ENCODE measurements at places on chromosomes 5 and 9. TPM values are rescaled to one million over a fixed set of nuclear protein-coding genes. Genes with fewer than 3 reads are reported as not detected.
A peak's percentile ranks its signal among the peaks of the same experiment; 100 is the strongest.

DNA sequence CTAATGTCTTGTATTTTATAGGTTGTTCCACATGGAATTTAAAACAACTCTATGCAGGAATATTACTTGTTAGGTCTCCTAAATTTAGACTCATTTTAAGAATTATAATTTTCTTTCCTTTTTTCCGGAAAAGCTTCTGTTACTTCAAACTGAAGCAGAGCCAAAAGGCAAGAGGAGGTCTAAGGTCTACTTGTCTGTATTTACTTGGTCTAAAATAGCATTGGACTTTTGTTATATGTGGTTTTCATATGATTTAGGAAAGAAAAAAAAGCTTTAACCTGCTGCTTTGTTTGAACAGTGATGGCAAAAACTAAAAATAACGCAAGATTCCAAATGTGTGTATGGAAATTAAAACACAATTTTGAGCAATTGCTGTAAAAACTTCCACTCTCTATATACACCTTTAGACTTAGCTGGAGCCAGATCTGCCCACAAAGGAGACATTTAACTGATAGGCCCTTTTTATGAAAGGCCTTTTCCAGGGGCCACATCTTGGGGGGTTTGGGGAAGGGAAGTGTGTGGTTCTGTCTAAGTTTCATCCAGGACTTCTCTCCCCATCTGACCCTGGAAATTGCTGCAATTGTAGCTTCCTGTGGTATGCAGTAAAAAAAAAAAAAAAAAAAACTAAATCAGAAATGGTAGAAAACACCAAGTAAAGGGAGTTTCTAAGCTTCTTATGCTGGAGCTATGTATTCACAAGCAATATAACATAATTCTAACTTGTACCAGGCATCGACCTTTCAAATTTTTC is 307.7 kb upstream of the MEF2C start:
- no peak for DNase-seq

- no peak for DNase-seq
Observed at GRCh38 chr9:12812710-12813109, 37.9 kb downstream of the LURAP1L start.

DNA sequence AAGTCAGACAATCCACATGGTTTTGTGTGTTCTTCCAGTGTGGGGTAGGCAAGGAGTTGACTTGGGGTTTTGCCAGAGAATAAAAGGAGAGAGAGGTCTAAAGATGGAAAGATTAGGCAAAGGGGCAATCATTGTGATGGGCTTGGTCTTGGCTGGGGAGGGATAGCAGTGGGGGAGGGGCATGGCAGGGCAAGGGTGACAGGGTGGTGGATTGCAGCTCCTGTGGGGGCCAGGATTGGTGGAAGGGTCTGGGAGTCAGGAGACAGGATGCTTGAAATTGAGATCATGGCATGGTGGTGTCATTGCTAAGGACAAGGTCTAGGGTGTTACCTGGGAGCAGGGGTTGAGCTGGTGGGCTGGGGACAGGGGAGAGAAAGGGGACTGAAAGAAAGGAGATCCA is 57.6 kb downstream of the ZNF618 start:
- no peak for DNase-seq

- DNase-seq, result no peak
Observed at GRCh38 chr9:127189628-127190027, 67.2 kb upstream of the ANGPTL2 start.

- DNase-seq, result no peak
Observed at GRCh38 chr5:74109344-74109743, 483.3 kb downstream of the ARHGEF28 start.

GRCh38 chr5:96660971-96661854 is 963 bp upstream of the CAST start:
- DNase-seq, result peak; percentile 61

- no peak for DNase-seq
Observed at GRCh38 chr5:157689942-157690689, 18.8 kb downstream of the C5orf52 start.

DNA sequence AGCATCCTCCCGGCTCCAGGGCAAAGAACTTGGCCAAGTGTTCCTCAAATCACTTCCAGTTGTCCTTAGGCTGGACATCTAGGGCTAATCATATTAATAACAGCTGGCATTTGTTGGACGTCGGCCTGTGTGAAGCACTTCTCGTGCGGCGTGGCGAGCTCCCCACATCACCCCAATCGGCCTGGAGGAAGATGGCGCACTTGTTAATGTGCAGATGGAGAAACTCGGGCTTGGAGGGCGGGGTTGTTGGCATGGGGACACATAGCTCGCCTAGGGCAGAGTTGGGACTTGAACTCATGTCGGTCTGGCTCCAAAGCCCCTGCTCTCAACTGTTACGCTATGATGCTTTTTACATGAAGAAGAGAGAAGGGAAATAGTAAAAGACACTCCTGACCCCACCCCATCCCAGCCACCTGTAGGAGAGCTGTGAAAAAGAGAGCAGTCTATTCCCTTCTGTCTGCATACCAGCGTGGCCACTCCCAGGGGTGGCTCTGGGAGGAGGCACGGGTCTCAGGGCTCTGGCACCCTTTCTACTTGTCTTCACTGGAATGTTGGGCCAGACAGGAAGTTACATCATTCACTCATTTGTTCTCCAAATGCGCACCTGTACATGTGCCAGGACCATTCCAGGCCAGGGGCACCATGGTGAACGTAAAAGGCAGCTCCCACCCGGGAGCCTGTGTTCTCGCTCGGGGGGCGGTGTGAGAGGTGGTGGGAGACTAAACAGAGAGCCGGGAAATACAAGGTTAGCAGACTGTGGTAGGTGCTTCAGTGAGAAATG is 12.8 kb upstream of the NUP214 start:
- DNase-seq, result no peak

- DNase-seq, result no peak
Observed at GRCh38 chr9:37820142-37820541, 19.5 kb downstream of the DCAF10 start.

- DNase-seq, result no peak
Observed at GRCh38 chr9:114258218-114258617, 64.7 kb upstream of the ORM1 start.

DNA sequence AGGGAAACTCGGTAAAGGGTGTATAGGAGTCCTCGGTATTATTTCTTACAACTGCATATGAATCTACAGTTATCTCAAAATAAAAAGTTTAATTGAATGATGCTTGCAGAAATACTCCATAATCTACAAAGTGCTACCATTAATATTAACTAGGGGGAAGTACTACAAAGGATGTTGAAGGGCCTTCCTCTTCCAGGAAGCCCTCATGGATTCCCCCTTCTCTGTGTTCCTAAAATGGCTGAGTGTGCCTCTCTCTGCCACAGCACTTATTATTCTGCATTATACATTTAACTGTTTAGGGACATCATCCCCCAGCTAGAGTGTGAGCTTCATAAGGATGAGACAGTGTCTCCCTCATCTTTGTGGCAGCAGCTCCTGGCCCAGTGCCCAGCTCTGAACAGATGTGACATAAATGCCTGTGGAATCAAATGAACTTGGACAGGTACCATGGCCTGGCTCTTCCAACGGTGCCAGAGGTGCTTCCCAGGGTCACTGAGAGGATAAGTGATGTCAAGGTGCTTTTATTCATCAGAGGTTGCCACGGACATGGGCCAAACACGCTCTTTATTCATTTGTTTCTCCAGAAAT is 99.5 kb downstream of the PAX5 start:
- DNase-seq, result no peak

GRCh38 chr9:131393622-131394463 is at the start of gene PRRC2B:
Gene PRRC2B (plus strand): TSS chr9:131394086. CDS start chr9:131430145, 36,059 bp downstream.
- peak; percentile 62 for DNase-seq

GRCh38 chr9:78871452-78872331 is 574.8 kb downstream of the PSAT1 start:
- peak; percentile 95 for DNase-seq

GRCh38 chr5:96610747-96611146 is 51.4 kb upstream of the CAST start:
- no peak for DNase-seq

DNA sequence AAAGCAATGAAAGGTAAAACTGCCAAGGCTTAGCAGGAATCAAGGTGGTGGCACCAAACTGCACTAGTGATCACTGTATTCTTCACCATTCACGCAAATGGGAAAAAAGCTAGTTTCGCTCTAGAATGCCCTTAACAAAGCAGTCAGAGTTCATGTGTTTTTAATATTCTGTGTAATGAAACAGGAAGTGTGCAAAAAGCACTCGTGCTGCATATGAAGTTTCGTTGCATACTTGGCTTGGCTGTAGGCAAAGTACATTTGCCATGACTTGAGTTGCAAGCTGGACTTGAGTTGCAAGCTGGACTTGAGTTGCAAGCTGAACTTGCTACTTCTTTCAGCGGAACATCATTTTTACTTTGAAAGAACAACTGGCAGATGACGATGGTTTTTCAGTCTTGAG is 55.4 kb downstream of the FOXI1 start:
- no peak for DNase-seq

DNA sequence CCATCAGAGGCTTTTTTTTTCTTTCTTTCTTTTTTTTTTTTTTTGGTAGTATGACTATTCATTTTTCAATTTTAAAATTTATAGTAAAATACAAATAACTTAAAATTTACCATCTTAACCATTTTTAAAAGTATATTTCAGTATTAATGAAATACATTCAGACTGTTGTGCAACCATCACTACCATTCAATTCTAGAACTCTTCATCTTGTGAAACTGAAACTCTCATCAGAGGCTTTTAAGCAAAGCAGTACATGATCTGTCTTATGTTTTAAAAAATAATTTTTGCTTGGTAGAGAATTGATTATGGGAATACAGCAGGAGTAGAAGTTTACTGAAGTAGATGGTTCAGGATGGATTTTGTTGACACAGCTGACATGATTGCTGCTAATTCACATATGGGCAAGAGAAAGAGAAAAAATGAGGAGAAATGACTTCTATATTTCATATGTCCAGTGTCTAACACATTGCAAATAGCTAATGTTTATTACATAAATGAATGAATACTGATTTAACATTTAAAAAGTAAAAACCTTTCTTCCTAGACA is 13.4 kb downstream of the ELOVL7 start:
- DNase-seq, result no peak

- no peak for DNase-seq
Observed at GRCh38 chr5:83662558-83662957, 58.1 kb downstream of the HAPLN1 start.

DNA sequence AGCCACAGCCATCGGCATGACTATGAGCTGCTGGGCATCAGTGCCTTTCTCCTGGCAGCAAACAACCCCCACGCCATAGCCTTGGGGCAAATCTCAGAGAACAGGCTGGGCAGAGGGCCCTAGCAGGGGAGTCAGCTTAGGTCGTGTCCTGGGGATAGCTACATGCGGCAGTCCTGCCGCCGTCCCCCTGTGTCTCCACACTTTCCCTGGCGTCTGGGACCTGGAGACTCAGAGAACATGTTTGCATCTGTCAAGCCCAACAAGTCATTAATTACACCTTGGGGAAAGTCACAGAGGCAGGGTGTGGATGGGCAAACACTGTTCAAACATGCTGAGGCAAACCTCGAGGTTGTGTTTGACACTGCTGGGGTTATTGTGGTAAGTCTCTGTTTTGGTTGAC is 123.6 kb downstream of the C5orf15 start:
- DNase-seq, result no peak

- no peak for DNase-seq
Observed at GRCh38 chr9:90167914-90168313, 474.7 kb downstream of the DIRAS2 start.

DNA sequence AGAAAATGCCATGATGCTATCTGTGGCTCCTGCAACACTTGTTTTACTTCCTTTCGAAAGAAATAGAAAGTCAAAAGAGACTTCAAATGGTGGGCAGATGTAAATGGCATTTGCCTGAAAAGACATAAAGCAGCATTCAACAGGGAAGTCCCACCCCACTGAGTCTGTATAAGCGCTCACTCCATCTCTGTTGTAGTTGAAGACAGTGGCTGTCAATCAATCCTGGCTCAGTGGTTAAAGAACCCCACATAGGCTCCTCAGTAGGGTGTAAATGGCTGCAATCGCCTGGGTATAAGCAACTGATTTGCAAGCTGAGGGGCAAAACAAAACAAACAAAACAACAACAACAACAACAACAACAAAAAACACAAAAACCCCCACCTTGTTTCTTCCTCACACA is 158.7 kb downstream of the EFNA5 start:
- no peak for DNase-seq

DNA sequence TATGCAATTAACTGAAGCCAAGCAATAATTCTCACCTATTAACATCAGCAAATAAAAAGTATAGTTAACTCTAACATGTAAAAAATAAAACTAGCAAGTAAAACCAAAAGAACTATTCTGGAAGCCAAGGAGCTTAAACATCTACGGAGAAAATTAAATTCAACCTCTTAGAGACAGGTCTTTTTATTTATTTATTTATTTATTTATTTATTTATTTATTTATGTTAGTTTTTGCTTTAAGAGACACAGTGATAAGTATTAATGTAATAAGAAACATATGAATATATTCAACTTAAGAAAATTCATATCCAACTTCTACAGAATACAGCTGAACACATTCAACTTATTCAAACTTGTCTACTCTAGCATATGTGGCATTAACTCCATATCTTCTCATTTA is 472.1 kb upstream of the IZUMO3 start:
- DNase-seq, result no peak

DNA sequence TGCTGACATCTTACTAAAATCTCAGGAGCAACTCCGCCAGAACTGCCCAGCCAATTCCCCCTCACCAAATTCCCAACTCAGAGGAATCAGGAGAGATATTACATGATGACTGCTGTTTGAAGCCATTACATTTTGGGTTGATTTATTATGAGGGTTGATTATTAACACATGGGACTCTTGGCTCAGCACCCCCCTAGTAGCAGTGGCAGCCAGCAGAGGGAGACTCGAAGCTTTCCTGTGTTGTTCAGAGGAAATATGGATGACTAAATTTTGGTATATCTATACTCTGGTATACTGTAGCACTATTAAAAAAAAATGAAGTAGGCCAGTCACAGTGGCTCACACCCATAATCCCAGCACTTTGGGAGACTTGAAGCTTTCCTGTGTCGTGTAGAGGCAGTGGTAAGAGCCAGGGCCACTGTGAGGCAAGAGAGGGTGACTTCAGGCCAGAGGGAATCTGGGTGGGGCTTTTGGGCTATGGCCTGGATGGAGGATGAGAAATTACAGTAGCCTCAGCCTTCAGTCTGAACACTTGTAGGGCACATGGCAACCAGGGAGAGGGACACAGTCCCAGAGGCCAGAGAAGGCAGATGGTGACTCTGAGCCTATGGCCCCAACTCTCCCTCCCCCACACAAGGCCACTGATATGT is 111.4 kb downstream of the LHX2 start:
- peak; percentile 43 for DNase-seq

GRCh38 chr9:134348404-134349155 is 22.3 kb downstream of the RXRA start:
- DNase-seq, result no peak

- DNase-seq, result no peak
Observed at GRCh38 chr5:89080467-89081116, 197.6 kb upstream of the MEF2C start.

- DNase-seq, result no peak
Observed at GRCh38 chr5:86596476-86596875, 21.3 kb upstream of the COX7C start.

GRCh38 chr5:169426784-169427183 is 125.8 kb upstream of the SLIT3 start:
- no peak for DNase-seq

The GFI1B gene
- total RNA-seq, result not detected

The TAF11L13 gene
- not detected for total RNA-seq

The PFN3 gene
- not detected for total RNA-seq

The BICD2 gene
- total RNA-seq, result 35.7 TPM

The HMHB1 gene
- total RNA-seq, result not detected

The SLC25A2 gene
- total RNA-seq, result 0.28 TPM

The FAM193B gene
- 9.5 TPM for total RNA-seq

The HAUS6 gene
- total RNA-seq, result 13.3 TPM

The CBY3 gene
- 0.18 TPM for total RNA-seq

The NOXA1 gene
- total RNA-seq, result not detected

The NTNG2 gene
- total RNA-seq, result 0.54 TPM

The ANKRA2 gene
- 11.7 TPM for total RNA-seq

The IDNK gene
- total RNA-seq, result 1.7 TPM

The PRPF4 gene
- total RNA-seq, result 38.0 TPM

The NDFIP1 gene
- total RNA-seq, result 7.7 TPM

All from IMR-90 (cell line).